CD4-positive, alpha-beta memory T cell (primary cell): ENCODE measurements at places on chromosomes 3 and 15.
A peak's percentile ranks its signal among the peaks of the same experiment; 100 is the strongest.

DNA sequence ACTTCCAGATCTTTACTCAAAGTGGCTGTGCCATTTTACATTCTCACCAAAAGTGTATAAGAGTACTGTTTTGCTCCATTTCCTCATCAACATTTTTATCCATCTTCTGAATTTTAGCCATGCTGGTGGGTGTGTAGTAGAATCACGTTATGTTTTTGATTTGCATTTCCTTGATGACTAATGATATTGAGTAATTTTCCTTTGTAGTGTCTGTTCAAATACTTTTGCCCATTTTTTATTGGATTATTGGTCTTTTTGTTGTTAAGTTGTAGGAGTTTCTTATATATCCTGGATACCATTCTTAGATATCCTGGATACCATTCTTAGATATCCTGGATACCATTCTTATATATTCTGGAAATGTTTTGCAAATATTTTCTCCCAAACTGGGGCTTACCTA is 344.9 kb downstream of the LRRC3B start:
- no peaks in the 10 kb centered on the region for H3K36me3 ChIP-seq
- H3K4me1 ChIP-seq, result no peaks in the 10 kb centered on the region
- H3K4me3 ChIP-seq, result no peak overlapping the region
- no peak for DNase-seq
- H3K27me3 ChIP-seq, result no peaks in the 10 kb centered on the region

DNA sequence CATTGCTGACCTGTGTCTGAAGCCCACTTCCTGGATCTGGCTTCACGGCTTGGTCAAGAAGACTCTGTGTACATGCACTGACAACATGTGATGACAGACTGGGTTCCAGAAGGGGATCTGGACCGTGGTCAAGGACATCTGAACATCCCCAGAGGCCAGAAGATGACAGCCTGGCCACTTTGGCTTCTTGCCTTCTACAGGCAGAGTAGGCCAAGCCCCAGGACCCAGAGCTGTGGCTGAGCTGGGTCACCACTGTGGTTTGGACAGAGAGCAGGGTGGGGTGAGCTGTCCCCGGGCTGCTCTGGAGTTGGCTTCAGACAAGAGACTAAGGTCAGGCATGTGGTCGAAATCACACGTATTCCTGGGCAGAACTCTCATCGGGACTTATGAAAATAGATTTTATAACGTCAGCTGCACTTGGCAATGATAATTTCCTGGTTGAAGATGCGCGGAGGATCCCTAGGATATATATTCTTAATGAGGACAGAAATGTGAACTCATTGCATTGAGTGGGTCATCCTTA is 114.1 kb upstream of the FRMD4B start:
- no peaks in the 10 kb centered on the region for H3K4me1 ChIP-seq
- no peaks in the 10 kb centered on the region for H3K27me3 ChIP-seq
- H3K36me3 ChIP-seq, result no peaks in the 10 kb centered on the region
- no peak overlapping the region for H3K4me3 ChIP-seq

DNA sequence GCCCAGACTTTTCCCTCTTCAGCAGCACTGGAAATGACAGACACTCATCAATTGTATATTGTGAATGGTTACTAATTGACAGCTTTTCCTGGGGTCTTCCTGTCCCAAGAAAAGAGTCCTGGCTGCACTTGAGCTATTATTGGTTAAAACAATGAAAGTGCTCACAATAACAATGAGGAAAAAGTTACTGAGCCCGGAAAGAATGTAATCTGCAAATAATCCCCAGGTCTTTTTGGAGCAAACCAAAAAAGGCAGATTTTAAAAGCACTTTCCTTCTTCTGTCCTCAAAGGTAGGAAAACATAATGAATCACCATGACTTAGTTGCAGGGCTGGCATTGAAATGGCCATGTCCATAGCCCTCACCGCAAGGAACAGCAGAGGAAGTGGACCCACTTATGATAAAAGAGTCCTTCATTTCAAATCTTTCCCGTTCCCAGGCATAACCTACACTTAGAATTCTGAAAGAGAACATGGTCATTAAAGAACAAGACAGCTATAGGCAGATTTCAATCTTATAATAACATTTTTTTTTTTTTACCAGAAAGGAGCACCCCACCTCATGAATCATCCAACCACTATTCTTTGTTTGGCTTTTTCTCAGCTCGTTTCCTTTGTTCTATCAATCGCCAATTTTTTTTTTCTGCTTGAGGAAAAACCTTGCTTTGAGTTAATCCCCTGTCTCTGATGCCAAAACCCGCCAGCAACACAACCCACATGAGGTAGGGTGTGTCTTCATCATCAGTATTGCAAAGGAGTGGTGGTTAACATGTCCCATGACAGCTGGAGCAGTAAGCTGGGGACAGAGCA is 35.5 kb upstream of the ATP1B3 start:
- H3K4me1 ChIP-seq, result no peaks in the 10 kb centered on the region
- no peaks in the 10 kb centered on the region for H3K27me3 ChIP-seq
- H3K36me3 ChIP-seq, result no peaks in the 10 kb centered on the region
- DNase-seq, result no peak

GRCh38 chr3:180656406-180656805 is 22.9 kb downstream of the CCDC39 start:
- no peaks in the 10 kb centered on the region for H3K27me3 ChIP-seq
- H3K27ac ChIP-seq, result no peak overlapping the region

DNA sequence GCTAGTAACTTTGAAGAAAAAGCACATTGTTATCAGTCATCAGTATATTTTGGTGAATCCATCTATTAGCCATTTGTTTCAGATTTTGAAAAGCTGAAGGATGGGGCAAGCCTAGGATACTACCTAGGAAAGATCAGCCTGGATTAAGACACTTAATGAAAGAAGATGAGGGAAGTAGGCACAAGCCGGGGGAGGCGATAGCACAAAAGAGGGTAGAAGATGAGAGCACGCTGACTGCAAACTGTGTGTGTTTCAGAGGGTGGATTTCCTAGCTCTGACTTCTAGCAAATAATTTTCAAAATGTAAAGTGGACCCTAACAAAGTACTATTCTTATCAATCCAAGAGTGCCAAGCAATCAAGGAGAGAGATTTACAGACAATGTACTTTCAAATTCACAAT is 22.2 kb upstream of the SOX2 start:
- H3K27ac ChIP-seq, result no peak overlapping the region
- peaks cover 1% of the 10 kb centered on the region for H3K27me3 ChIP-seq
- no peak overlapping the region for H3K4me3 ChIP-seq
- no peaks in the 10 kb centered on the region for H3K36me3 ChIP-seq
- H3K4me1 ChIP-seq, result no peaks in the 10 kb centered on the region

GRCh38 chr15:78811124-78811824 is at the start of gene ADAMTS7:
Gene ADAMTS7, minus strand, starts transcription at chr15:78811464. Its CDS starts 244 bp downstream, at chr15:78811220.
- peaks cover 12% of the 10 kb centered on the region for H3K4me1 ChIP-seq
- DNase-seq, result peak; percentile 30
- H3K4me3 ChIP-seq, result peak within 1 kb of the TSS; percentile 28
- no peak within 1 kb of the TSS for H3K27ac ChIP-seq
- H3K36me3 ChIP-seq, result no peaks in the 10 kb centered on the region
- peaks cover 29% of the 10 kb centered on the region for H3K27me3 ChIP-seq

DNA sequence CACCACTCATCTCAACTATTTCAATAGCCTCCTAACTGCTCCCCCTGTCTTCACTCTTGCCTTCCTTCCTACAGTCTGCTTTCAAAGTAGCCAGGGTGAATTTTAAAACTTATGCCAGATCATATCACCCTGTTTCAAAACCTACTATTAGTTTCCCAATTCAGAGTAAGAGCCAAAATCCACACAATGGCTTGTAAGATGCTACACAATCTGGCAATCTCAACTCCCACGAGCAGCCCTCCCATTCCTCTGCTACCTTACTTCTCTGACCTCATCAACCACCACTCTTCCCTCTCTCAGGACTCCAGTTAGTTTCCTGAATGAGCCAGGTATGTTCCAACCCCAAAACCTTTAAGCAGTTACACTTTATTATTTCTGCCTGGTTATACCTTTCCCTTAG is 62.5 kb downstream of the VPS13C start:
- no peaks in the 10 kb centered on the region for H3K36me3 ChIP-seq
- DNase-seq, result no peak
- no peak overlapping the region for H3K27ac ChIP-seq
- no peak overlapping the region for H3K4me3 ChIP-seq

- no peak overlapping the region for H3K4me3 ChIP-seq
- H3K4me1 ChIP-seq, result no peaks in the 10 kb centered on the region
- no peak overlapping the region for H3K27ac ChIP-seq
- H3K27me3 ChIP-seq, result no peaks in the 10 kb centered on the region
- H3K36me3 ChIP-seq, result no peaks in the 10 kb centered on the region
- DNase-seq, result no peak
Measured at GRCh38 chr15:35458176-35458856, 87.6 kb downstream of the DPH6 start.

DNA sequence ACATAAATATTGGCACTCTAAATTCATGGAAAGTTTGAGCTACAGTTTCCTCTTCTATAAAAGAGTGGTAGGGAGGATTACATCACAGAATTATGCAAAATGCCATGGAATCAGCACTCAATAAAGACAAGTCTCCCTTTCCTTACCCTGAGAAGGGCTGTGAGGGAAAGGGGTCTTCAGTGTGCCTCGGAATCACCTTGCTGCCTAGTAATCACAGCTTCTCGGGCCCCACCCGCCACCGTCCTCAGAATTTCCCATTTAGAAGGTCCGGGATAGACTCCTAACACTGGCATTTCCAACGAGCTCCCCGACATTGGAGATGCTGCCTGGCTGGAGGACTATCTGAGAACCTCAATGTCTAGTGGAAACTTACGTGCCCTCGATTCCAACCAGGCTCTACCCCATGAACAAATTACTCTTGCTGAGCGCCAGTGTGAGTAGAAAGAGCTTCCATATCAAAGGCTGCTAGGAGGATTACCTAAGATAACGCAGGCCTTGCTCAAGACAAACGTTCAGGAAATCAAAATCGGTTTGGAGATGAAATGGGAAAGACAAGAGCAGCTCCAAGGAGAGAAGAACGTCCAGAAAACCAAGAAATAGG is 92.1 kb upstream of the CHD2 start:
- H3K4me3 ChIP-seq, result peak overlapping the region; percentile 60
- H3K4me1 ChIP-seq, result peaks cover 58% of the 10 kb centered on the region
- no peaks in the 10 kb centered on the region for H3K36me3 ChIP-seq
- H3K27ac ChIP-seq, result peak overlapping the region; percentile 91

DNA sequence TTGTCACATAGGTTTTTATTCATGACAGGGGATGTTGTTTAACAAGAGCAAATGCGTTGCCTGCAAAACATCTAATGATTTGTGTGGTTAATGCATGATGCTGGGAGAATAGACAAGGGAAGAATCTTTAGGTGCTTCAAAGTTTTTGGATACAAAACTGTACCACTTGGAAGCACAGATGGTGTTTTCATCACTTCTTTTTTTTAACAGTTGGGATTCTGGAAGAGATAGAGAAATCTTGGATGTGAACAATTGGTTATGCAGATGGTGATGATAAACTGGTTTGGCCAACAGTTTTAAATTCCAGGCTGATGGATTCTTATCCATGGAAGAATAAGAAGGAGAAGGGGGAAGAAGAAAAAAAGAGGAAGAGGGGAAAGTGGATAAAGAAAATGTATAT is 379.4 kb downstream of the KCNH8 start:
- H3K4me3 ChIP-seq, result no peak overlapping the region
- H3K36me3 ChIP-seq, result no peaks in the 10 kb centered on the region
- no peaks in the 10 kb centered on the region for H3K4me1 ChIP-seq
- DNase-seq, result no peak
- H3K27me3 ChIP-seq, result no peaks in the 10 kb centered on the region
- H3K27ac ChIP-seq, result no peak overlapping the region
